ENCODE measurements at places on chromosomes 6 and 20.

- no peak for DNase-seq
Observed at GRCh38 chr6:13712599-13712898, 914 bp upstream of the RANBP9 start.

- DNase-seq: no peak
Observed at GRCh38 chr20:25229486-25230165, 18.3 kb upstream of the PYGB start.

DNA sequence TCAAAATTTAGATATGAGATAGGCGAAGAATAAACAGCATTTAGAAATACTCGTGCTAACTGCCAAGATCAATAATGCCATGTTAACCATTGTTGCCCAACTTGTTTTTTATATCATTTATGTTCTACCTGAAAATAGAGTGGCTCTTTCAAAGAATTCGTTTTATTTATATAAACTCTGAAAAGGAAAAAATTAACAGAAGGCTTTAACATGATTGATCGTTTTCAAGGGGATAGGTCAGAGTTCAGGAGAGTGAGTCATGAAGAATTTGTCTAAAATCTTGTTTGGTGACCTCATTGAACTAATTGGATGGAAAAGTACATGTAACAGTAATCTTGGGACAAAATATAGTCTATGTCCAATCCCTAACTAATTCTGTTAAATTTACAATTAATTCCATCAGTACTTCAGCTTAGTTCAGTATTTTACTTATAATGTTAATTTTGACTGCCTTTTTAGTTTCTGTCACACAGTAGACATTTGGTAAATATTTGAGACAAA, 11.1 kb upstream of the ELOVL2 start:
- no peak for DNase-seq

DNA sequence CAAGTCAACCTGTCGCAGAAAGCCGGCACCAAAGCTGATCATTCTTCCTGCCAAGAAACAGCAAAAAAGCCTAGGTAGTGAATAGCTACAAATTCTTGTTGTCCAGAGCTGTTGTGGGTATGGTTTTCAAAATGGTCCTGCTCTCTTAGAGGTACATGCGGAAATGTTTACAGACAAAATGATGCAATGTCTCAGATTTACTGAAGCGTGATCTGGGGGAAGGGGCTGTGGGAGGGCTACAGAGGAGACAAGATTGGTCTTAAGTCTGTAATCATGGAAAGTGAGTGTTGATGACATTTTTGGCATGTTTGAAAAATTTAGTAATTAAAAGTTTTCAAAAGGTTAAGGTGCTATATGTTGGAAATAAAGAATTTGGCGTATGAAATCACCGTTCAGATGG, 6.2 kb downstream of the NTSR1 start:
- DNase-seq: no peak

DNA sequence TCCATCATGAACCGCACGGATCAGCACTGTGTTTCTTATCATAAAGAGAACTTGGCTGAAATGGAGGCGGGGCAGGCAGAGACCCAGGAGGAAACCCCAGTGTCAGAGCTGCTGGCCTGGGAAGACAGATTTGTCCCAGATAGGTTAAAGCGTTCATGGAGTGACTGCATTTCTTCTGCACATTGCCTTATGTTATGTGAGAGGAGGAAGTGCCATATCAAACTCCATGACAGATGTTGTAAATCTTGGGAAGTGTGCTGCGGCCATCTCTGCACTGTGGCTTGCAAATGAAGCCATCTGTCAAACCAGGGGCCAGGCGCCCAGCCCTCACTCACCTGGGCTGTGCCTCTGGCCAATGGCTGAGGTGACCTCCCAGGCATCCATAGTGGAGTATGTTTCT, 163.0 kb downstream of the SLC24A3 start:
- DNase-seq: no peak

GRCh38 chr6:76681781-76682180, 609.3 kb upstream of the IMPG1 start:
- DNase-seq: no peak

DNA sequence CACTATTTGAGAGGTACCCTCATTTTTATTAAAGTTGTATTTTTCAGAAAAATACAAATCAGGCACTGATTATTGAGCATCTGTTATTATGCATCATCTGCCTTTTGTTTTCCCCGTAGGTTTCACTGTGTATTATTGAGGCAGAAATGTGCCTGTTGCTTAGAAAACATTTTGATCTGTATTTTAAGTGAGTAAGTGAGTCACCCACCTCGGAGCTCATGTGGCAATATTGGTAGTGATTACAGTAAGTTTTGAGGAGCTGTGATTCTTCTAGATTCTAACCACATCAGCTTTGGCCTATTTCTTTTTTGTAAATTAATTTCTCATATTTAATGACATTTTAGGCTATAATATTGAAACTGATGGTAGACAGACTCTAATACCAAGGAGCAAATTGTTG, 59.6 kb upstream of the LAMP5 start:
- DNase-seq: no peak

All from stimulated activated CD4-positive, alpha-beta T cell treated with anti-CD3 and anti-CD28 coated beads, TNF-alpha, amount 100 ng/mL, for 4 hours (primary cell).